MG63 (cell line): ENCODE measurements at places on chromosomes 16 and 17. TPM values are rescaled to one million over a fixed set of nuclear protein-coding genes. Genes with fewer than 3 reads are reported as not detected.

NACA2 gene
- total RNA-seq = 0.43 TPM in 1 of 2 replicates, not detected in the other

MED1 gene
- 19.0 and 23.3 TPM in 2 replicates for total RNA-seq

PABPN1L gene
- total RNA-seq = not detected in 2 replicates

RBFOX1 gene
- total RNA-seq = not detected in 2 replicates

MT1G gene
- total RNA-seq = not detected in 2 replicates

ABHD15 gene
- total RNA-seq = 7.8 and 8.9 TPM in 2 replicates

GP1BA gene
- total RNA-seq = not detected in 2 replicates

AIPL1 gene
- not detected in 2 replicates for total RNA-seq
